Kidney capillary endothelial cell (primary cell): ENCODE measurements at places on chromosomes 3 and 15.

- DNase-seq: no peak
These were observed 20.8 kb upstream of the DUSP7 start for GRCh38 chr3:52076896-52077780.

DNA sequence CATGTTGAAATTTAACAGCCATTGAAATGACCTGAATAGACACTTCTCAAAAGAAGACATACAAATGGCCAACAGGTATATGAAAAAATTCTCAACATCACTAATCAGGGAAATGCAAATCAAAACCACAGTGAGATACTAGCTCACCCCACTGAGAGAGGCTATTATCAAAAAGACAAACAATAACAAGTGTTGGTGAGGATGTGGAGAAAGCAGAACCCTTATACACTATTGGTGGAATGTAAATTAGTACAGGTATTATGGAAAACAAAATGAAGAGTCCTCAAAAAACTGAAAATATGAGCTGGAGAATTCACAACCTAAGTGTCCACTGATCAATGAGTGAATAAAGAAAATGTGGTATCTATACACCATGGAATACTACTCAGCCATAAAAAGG lies 21.5 kb downstream of the THOC7 start:
- DNase-seq: no peak

GRCh38 chr3:121794264-121794983 lies 40.4 kb downstream of the IQCB1 start:
- no peak for DNase-seq

GRCh38 chr15:44712346-44713005 lies 1.2 kb downstream of the B2M start:
- DNase-seq: peak; percentile 72

- DNase-seq: no peak
These were observed 122.6 kb downstream of the AQP9 start for GRCh38 chr15:58260725-58261267.

DNA sequence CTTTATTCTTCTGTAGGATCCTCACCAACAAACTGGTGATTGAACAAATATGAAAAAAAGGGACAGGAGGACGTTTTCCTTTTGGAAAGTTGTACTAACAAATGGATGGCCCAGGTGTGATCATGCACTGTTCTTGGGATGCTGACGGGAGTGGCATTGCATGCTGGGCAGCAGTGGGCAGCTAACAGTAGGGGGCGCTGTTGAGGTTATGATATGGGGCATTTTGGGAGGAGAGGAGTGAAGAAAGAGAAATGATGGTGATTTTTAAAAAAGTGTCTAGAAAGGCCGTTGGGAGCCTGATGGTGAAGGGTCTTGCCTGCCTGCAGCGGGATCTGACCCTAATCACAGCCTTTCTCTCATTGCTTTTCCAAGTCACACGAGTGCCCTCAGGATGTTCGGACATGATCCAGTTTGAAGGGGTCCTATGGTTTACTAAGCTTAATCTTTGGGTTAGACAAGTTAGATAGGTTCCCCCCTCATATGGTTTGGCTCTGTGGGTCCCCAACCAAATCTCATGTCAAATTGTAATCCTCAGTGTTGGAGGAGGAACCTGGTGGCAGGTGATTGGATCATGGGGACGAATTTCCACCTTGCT lies 46.2 kb upstream of the PRTG start:
- DNase-seq: no peak

- DNase-seq: no peak
These were observed 62.7 kb upstream of the TRAK1 start for GRCh38 chr3:42028474-42028873.

- no peak for DNase-seq
These were observed 114.4 kb downstream of the RYR3 start for GRCh38 chr15:33425142-33425541.

GRCh38 chr3:156720826-156721225 lies 46.4 kb downstream of the TIPARP start:
- DNase-seq: no peak

DNA sequence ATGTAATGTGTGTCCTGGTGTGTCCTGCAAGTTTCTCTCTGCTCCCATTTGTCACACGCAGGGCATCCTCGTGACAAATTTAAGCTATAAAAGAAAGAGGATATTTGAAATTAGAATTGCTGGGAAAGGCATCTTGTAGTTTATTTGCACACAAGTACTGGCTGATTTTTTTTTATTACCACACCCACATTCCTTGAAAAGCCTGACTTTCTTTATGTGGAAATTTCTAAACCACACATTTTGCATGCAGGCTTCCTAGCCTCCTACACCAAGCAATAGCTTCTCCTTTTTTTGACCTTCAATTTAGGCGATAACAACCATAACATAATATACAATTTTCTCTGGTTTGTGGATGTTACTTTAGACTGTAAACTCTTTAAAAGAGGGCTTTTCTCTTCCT lies 126.1 kb downstream of the SERPINI1 start:
- DNase-seq: no peak

DNA sequence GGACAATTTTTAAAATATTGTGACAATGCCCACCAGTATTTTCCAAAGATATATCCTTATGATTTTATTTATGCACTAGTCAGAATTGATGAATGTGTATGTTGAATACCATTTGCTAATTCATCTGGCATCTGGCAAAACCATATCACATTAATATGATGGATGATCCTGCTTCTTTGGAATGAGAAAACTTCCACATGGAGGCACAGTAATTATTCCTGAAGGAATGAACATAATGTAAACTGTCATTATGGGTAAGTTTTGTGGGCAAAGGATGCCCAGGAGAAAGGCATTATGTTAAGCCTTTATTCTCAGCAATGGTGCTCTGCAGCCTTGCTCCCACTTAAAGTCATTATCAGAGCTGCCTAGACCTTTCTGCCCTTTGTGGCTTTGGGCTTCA lies 113.0 kb upstream of the MME start:
- DNase-seq: no peak

GRCh38 chr3:81788610-81789009 lies 27.2 kb upstream of the GBE1 start:
- no peak for DNase-seq

- no peak for DNase-seq
These were observed 127.7 kb downstream of the ASB7 start for GRCh38 chr15:100730129-100730528.

- DNase-seq: no peak
These were observed 147.8 kb upstream of the IL12A start for GRCh38 chr3:159840703-159841299.

- DNase-seq: no peak
These were observed 108.0 kb downstream of the IL1RAP start for GRCh38 chr3:190621927-190622326.

GRCh38 chr3:41363830-41364523 lies 164.7 kb downstream of the CTNNB1 start:
- DNase-seq: no peak

DNA sequence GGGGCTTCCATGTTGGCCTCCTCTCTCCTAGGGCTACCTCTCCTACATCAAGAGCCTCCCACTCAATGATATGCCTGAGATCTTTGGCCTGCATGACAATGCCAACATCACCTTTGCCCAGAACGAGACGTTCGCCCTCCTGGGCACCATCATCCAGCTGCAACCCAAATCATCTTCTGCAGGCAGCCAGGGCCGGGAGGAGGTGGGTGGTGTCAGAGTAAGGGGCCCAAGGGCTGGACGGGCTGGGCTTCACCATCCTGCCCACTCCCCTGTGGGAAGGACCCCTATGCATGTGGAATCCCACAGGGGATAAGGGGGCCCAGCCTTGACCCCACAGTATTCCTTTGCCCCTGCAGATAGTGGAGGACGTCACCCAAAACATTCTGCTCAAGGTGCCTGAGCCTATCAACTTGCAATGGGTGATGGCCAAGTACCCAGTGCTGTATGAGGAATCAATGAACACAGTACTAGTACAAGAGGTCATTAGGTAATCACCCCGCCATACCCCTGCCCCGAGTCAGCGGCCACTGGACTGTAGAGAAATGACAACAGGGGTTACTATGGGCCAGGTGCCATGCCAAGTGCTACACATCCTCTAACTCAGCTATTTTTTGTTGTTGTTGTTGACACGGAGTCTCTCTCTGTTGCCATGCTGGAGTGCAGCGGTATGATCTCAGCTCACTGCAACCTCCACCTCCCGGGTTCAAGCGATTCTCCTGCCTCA lies 47.1 kb downstream of the SEMA3G start:
- no peak for DNase-seq

GRCh38 chr3:46456118-46456517 lies 8.6 kb downstream of the LTF start:
- DNase-seq: no peak

DNA sequence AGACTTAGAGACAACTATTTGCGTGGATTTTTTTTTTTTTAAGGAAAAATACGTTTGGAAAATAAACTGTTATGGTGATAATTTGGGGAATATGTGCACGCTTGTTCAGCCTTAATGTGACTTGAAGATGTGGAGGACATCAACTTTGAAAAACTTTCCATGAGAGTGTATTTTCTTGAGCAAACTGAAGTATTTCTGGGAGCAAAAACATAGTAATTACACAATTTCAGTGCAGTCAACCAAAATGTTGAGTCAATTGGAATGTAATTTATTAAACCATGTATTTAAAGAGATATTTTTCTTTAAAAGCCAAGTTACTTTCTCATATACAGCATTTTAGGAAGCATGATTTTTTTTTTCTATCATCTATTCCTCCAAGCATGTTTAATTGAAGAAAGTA lies 80.3 kb upstream of the FLNB start:
- DNase-seq: no peak
